HuH-7.5 (cell line): ENCODE measurements at places on chromosomes 13 and 19.

DNA sequence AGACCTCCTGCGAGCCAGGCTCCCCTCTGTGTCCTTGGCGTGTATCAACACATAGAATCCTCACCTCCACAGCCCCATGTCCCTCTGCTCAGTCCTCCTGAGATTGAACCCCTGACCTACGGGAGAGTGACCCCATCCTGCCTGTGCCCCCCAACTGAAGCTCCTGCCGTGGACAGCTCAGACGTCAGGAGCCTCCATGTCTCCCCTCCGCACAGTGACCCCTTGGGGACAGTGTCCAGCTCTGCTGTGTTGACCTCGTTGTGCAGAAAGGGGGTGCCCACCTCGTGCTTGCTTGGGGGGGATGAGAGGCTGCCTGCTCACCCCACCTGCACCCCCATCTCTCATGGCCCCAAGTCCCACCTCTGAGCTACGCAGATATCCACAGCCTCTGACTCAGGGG is 490 bp upstream of the SIGLEC9 start:
- no peak for DNase-seq

DNA sequence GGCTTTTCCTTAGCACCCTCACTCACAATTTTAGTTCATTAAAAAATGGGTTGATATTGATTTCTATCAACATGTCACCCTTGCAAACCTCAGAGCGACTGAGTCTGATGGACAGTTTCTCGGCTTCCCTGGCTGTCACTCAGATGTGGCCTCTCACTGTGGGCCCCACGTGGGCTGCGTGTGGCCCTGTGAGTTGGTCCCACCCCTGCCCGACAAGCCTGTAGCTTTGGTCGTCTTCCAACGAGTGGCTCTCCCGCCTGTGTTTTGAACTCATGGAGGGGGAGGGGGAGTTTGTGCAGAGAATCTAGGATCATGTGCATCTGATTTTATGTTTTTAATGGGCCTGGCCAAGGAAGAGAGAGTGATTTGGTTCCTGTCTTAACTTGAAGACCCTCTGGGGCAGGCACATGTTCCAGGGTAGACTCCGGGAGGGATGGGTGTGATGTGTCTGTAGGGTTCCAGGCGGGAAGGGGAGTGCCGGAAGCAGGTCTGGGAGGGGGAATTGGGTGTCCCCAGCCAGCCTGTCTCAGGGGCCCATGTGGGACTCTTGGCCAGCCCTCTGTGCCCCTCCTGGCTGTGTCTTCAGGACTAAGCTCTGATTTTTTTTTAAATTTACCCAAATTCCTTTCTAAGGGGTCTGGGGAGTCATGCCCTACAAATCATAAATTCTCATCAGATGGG is 18.9 kb downstream of the ATP11A start:
- DNase-seq, result no peak

DNA sequence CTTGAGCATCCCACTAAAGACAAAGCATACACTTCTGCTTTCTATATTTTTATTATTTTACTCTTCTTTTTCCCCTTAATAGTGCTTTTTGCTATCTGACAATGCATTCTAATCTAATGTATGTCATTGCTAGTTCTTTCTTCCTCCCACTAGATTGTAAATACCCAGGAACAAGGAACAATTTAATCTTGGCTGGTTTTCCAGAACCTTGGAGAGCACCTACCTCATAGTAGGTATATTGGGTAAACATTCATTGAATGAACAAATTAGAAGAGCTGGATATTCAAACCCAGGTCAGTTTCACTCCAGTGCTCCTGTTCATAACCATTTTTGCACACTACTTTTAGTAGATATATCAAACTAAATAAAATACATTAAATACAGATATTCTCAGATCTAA is 1617.6 kb upstream of the SLC10A2 start:
- no peak for DNase-seq

- no peak for DNase-seq
Measured at GRCh38 chr13:41012536-41012935, 6.6 kb downstream of the ELF1 start.

- peak; percentile 15 for DNase-seq
Measured at GRCh38 chr13:79837741-79838450, 356.9 kb downstream of the NDFIP2 start.

DNA sequence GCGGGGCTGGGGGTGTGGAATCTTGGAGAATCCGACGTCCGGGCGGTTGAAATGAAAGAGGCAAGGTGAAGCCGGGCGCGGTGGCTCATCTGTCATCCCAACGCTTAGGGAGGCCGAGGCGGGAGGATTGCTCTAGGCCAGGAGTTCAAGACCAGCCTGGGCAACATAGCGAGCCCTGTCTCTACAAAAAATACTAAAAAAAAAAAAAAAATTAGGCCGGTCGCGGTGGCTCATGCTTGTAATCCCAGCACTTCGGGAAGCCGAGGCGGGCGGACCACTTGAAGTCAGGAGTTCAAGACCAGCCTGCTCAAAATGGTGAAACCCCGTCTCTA is 225 bp upstream of the GARIN5A start:
- no peak for DNase-seq

DNA sequence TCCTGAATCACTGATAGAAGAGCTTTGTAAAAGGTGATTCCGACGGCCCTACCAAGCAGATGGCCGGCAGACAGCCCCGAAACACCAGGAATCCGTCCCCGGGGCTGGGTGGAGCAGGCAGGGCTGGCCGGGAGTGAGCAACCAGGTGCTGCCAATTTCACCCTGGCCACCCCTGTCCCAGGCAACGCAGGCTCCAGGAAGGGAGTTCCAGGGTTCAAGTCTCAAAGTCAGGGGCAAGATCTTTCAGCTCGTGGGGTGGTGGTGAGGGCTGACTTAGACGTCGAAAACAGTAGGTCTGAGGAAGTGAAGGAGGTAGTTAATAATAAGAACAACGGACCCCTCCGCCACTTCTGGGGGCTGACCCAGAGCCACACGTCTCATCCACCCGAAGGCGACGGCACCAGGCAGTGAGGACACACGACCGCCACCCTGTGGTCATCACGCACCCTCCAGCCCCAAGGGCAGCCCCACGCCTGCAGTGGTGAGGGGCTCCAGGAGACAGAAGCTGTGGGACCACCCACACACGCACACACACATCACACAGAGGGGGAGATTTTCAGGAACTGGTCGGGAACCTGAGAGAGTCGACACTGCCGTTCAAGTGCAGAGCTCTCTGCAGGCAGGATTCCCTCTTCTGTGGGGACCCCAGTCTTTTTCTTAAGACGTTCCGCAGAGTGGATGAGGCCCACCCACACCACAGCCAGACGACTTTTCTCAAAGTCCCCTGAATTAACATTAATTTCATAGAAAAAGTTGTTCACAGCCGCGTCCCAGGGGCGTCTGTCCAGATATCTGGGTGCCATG is 67.2 kb downstream of the SPACA7 start:
- DNase-seq, result no peak

DNA sequence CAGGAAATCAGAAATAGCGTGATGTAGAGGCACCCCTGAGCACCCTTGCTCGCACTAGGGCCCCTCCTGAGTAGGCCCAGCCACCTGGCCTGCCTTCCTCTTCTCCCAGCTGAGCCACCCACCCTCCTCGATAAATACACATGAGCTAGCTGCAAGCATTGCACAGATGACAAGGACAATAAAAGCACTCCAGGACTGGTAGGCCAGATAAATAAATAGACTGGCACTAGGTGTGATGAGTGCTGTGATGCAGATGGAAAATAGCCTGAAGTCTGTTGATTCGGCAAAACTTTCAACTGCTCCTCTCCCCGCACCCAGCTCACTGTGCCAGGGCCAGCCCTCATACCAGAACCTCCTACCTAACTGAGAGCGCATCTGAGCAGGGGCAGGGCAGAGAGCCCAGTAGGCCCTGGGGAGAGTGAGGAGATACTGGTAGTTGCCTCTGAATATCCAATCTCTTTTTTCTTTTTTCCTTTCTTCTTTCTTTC is 54.5 kb upstream of the GPI start:
- no peak for DNase-seq

- DNase-seq, result no peak
Measured at GRCh38 chr19:55449469-55449868, 6.4 kb upstream of the SHISA7 start.
